Stimulated activated CD8-positive, alpha-beta memory T cell treated with anti-CD3 and anti-CD28 coated beads, Interleukin-4, amount 100 ng/mL, for 4 hours (primary cell): ENCODE measurements at places on chromosomes 4 and X.

DNA sequence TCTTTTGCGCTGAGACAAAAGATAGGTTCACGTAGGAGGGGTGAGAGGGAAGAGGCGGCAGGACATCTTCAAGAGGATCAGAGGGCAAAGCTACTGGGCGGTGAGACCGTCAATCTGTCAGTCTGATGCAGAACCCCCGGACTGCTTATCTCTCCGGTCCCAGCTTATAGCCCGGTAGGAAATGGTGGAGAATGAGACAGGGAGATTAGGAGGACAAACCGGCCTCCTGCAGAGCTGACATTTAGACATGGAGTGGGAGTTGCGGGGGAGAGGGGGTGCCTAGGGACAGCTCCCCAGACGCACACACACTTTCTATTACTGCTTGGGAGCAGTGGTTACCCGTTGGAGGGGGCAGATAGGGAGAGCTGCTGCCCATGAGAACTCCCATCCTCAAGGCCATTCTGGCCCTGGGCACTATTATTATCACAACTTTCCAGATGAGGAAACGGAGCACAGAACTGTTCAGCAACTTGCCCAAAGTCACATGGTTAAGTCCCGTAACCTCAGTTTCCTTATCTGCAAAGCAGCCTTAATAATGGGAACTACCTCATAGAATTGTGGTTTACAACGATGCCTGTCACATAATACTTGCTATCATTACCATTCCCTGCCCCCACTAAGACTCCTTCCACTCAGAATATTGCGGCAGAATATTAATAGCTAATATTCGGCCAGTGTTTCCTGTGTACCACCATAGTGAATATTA lies 1.1 kb upstream of the HDAC6 start:
- DNase-seq, result no peak

- DNase-seq, result no peak
Measured at GRCh38 chrX:148958901-148959300, 458.5 kb downstream of the AFF2 start.

DNA sequence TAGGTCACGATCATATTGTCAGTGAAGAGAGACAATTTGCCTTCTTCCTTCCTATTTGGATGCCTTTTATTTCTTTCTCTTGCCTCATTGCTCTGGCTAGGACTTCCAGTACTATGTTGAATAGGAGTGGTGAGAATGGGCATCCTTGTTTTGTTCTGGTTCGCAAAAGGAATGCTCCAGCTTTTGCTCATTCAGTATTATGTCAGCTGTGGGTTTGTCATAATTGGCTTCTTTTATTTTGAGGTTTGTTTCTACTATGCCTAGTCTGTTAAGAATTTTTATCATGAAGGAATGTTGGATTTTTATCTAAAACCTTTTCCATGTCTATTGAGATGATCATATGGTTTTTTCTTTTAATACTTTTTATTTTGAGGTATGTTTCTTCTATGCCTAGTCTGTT lies 152.3 kb upstream of the MAD2L1 start:
- no peak for DNase-seq

- DNase-seq, result no peak
Measured at GRCh38 chrX:40474205-40474626, 106.6 kb upstream of the ATP6AP2 start.

DNA sequence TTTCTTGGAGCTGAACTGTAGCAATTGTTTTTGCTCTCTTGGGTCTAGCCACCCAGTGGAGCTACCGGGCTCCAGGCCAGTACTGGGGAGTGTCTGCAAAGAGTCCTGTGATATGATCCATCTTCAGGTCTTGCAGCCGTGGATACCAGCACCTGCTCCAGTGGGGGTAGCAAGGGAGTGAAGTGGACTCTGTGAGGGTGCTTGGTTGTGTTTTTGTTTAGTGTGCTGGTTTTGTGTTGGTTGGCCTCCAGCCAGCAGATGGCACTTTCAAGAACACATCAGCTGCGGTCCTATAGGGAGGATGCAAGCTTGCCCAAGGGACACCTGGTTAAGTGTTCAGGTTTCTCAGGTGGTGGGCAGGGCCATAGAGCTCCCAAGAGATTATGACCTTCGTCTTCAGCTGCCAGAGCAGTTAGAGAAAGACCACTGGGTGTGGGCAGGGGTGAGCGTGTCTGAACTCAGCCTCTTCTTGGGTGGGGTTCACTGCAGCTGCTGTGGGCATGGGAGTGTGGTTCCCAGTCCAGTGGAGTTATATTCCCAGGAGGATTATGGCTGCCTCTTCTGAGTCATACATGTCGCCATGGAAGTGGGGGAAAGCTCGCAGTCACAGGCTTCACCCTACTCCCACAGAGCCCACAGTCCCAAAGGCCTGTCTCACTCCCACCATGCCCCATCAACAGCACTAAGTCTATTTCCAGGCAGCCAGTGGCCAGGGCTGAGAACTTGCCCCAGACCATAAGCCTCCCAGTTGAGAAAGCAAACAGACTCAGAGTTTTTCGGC lies 811.6 kb downstream of the GLUD2 start:
- no peak for DNase-seq

GRCh38 chrX:127129510-127129909 lies 310.0 kb downstream of the PRR32 start:
- DNase-seq, result no peak

DNA sequence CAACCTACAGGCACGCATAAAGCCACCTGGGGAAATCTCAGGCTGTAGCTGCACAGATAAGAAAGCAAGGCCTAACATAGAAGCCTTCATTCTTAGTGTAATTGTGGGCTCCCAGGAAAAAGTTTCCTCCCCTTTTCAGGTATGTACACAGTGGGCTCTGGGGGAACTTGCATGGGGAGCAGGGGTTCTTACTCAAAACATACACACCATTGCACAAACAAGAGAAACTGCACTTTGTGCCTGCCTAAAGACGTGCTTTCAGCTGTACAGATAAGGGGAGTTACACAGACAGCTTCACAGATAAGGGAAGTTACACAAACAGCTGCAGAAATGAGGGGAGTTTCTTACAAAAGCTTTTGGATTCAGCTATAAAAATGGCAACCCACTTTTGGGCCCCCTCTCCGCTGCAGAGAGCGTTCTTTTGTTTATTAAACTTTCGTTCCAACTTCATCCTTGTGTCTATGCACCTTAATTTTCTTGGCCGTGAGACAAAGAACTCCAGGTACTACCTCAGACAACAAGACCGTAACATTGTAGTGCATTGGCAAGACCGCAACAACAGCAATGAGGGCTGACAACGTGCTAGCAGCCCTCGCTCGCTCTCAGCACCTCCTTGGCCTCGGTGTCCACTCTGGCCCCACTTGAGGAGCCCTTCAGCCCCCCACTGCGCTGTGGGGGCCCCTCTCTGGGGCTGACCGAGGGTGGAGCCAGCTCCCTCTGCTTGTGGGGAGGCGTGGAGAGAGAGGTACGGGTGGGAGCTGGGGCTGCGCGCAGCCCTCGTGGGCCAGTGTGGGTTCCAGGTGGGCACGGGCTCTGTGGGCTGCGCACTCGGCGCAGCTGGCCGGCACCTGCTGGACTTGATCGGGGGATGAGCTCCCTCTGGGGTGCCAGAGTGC lies 317.5 kb downstream of the RAPGEF2 start:
- DNase-seq, result no peak

DNA sequence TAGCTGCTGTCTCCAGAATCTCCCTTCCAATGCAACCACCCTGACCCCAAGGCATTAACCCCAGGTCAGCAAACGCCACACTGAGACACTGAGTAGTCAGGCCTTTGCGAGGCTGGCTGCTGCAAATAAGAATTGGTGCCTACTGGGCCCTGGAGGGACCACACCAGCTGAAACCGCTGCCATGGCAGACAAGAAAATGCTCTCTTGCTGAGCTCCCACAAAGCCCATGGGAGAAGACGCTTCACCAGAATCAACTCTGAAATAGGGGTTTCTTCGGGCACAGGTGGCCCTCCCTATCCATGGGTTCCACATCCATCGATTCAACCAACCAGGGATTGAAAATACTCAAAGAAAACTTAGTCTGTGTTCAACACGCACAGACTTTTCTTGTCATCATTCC lies 26.7 kb upstream of the CRMP1 start:
- no peak for DNase-seq

DNA sequence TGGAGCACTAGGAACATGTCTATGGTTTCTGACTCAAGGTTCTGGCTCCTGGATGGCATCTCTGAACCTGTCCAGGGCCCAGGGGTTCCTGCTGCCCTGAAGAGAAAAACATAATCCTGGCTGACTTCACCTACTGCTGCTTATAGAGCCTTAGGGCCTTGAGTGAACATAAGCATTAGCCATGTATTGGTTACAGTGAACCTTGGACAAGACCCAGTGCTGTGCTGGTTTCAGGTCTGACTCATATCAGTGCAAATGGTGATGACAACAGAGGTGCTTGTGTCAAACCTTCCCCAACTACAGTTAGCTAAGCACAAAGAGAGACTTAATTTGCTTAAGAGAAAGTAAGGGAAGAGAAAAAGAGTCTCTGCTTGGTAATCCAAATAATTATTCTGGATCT lies 1047.2 kb downstream of the GLUD2 start:
- DNase-seq, result no peak

DNA sequence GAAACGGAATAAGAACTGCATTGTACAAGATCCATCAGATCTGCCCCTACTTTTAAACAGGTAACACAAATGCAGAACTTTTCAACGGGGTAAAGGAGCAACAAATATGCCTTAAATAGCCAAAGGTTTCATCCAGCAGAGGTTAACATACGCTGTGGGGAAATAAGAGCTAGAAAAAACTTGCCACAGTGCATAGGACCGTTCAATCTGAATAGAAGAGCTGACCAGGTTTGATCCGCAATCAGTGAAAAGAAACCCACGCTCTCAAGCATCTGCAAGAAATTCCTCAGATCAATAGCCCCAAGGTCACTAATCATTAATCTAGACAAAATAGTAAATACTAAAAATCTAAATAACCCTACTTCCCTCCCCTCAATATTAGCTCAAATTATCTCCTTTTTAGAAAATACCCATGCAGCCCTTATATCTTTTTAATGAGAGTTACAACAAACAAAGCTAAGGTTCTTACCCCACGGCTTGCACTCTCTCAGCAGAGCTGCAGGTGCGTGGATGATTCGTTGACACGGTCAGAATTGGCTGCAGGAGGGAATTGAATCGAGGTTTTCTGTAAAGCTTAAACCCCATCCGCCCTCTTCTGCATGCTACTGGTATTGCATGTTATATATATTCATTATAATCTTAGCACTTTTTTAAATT lies at the start of gene TLR10:
Gene TLR10, minus strand, starts transcription at position 539 of the 657 bp plus-strand sequence. CDS start 7,400 bp downstream, outside the sequence.
- no peak for DNase-seq

- DNase-seq, result no peak
Measured at GRCh38 chr4:101027721-101028120, 319.6 kb downstream of the PPP3CA start.

DNA sequence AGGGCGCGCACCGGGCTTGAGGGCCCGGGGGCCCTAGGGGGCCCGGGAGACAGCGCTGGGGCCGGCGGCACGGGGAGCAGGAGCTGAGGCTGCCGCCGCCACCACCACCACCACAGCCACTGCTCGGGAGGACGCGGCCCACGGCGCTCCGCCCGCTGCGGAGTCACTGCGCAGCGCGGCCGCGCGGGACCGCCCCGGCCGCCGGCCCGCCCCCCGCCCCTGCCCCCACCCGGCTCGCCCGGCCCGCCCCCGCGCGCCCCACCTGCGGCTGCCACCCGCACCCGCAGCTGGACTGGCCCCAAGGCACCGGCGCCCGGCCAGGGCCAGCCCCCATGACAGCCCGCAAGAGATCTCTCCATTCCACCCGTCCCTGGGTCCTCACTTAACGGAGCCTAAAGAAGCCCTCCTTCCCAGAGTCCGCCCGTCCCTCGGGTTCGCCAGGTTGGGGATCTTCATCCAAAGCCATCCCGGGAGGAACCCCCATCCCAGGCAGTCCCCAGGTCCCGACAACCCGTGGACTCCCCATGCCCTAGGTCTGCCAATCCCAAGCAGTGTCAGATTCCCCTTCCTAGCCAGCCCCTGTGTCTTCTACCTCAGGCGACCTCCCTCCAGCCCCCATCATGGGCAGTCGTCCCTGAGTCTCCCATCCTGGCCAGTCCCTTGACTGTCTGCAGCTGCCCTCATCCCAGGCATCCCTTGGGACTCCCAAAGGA lies 40.0 kb upstream of the IQSEC2 start:
- DNase-seq, result no peak

GRCh38 chrX:47807548-47807947 lies 29.2 kb upstream of the ZNF81 start:
- DNase-seq, result no peak

DNA sequence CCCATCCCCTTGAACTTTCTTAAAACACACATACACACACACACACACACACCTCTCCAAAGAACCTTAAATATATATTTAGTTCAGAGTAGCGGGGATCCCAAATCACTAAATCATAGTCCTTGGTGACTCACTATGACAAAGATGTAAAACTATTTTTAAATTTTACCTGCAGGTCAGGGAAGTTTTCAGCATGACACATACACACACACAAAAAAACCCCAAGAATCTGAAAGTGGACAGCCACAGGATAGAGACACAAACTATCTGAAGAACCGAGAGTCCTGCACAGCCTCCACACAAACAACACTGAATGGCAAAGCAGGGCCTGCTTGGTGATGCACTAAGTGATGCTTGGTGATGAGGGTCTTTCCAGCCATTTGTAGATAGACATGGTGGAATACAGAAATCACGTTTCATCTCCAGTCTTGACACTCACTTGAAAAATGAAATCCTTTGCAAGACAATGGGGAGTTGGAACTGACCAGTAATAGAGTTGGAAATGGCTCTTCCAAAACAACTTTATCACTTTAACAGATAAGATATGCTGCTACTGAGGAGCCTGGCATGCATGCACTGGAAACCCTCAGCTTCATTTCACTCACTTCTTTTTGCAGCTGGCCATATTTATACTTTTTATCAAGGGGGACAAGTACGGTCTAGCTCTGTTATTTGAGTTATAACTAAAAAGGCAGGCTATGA lies 307.3 kb downstream of the RAPGEF2 start:
- no peak for DNase-seq

DNA sequence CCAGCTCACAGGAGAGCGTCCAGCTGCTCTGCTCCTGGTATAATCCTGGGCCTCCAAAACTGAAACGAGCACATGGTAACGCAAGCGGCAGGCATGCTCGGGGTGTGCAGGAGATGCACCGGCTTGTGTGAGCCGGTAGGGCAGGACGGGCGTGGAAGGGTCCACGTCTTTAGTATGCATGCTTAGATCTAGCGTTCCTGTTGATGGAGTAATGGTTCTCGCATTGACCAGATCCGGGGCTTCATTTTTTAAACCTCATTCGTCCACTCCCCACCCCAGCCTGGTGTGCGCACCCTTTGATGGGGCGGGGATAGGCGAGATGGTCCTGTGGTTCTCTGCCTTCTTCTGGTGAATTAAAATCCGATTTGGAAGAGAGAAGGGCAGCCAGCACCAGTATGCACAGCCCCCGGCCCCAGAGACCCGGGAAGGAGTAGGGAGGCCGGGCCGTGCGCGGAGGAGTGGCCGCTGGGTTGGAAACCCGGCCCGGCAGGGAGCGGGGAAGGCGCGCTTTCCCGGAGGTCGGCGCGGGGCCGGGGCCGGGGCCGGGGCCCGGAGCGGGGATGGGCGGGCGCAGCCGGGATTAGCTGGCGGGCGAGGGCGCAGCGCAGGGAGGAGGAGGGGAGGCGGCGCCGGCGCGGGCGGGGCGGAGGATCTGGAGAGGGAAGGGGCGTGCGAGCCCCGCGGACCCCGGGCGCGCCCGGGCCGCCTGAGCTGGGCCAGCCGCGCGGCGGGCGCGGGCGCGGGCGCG lies 39.9 kb downstream of the FAM149A start:
- DNase-seq, result no peak

GRCh38 chrX:109732017-109732801 lies 848 bp downstream of the ACSL4 start:
- DNase-seq, result no peak
